ENCODE measurements at places on chromosomes 3 and 15.

DNA sequence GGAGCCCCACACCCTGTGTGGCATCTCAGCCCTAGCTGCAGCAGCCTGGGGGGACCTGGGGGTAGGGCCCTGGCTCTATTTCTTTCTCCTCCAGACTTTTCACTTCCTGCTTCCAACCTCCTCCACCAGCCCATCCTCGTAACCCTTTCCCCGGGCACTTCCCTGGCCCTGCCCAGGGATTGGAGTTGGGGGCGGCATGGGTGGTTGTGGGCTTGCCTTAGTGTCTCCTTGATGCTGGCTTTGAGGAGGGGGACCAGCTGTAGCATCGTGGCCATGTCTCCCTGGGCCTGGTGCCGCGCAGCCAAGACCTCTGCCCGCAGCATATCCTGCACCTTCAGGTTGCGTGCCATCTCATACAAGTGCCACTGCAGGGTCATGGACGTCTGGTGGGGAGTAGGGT, 28.1 kb downstream of the CYP11A1 start:
- no peak for DNase-seq

DNA sequence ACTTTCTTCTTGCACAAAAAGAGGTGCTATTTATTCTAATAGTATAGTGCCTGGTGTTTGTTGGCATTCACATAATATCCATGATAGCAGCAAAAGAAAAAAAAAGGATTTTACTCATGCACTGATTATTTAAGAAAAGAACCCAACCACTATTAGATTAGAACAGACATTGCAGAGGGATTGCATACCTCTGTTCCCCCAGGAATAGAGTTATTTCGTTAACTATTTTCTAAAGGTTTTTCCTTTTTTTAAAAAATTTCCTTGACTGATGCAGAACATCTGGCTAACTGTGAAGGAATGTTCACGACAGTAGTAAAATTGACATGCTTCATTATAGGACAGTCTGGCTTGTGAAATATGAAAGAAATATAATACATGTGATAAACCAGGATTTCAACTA, 136.6 kb upstream of the PTX3 start:
- no peak for DNase-seq

- no peak for DNase-seq
These were observed 2.9 kb downstream of the MYD88 start for GRCh38 chr3:38141173-38141951.

DNA sequence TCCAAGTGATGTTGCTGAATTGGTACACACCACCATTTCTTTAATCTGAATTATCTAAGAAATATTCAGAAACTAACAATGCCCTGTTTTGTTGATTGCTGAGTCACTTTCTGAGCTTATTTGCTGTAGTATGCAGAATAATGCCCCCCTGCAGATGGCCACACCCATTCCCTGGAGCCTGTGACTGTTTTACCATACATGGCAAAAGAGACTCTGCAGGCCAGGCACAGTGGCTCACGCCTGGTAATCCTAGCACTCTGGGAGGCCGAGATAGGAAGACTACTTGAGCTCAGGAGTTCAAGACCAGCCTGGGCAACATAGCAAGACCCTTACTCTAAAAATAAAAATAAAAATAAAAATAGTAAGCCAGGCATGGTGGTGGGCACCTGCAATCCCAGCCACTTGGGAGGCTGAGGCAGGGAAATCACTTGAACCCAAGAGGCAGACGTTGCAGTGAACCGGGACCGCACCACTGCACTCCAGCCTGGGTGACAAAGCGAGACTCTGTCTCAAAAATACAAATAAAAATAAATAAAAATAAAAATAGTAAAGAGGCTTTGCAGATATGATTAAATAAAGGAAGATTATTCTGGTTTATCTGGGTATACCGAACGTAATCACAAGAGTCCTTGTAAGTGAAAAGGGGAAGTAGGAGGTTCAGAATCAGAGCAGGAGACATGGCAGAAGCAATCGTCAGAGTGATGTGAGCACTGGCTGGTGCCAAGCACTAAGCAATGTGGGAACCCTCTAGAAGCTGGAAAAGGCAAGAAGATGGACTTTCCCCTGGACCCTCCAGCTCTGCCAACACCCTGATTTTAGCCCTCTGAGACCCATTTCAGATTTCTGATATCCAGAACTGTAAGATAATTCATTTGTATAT, 19.0 kb downstream of the PCYT1A start:
- DNase-seq, result no peak

GRCh38 chr3:126375835-126376331, 18.7 kb upstream of the KLF15 start:
- no peak for DNase-seq

- DNase-seq, result no peak
These were observed 115.1 kb downstream of the ULK4 start for GRCh38 chr3:41846850-41847249.

- no peak for DNase-seq
These were observed 48.7 kb upstream of the BHLHE40 start for GRCh38 chr3:4930501-4930900.

GRCh38 chr15:85642693-85643066, 152.0 kb downstream of the KLHL25 start:
- no peak for DNase-seq

DNA sequence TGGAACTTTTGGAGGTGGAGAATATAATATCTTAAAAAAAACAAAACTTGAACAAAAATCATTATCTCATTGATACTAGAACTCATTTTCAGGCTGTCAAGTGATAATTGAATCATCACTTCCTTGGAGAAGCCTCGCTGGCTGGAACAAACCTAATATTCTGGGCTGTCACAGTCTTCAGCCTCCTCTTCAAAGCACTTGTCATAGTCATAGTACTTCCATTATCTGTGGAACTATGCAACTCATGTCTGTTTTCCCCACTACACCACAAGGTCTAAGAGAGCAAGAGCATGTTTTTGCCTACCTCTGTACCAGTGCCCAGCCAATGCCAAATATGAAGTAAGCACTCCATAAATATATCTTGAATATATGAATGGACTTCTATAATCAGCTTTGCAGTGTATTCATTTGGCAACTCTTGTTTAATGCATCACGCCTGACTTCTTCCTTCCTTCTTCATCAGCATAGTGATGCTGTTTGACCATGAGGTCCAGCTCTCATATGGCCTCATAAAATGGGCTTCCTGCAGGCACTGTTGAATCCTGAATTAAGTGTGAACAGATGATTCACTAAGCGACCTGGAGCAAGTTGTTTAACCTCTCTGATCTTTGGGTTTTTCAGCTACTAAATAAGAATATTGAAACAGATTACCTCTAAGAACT, 86.6 kb upstream of the SNRK start:
- no peak for DNase-seq

- DNase-seq, result no peak
These were observed 28.2 kb downstream of the PPP4R2 start for GRCh38 chr3:73024836-73025235.

DNA sequence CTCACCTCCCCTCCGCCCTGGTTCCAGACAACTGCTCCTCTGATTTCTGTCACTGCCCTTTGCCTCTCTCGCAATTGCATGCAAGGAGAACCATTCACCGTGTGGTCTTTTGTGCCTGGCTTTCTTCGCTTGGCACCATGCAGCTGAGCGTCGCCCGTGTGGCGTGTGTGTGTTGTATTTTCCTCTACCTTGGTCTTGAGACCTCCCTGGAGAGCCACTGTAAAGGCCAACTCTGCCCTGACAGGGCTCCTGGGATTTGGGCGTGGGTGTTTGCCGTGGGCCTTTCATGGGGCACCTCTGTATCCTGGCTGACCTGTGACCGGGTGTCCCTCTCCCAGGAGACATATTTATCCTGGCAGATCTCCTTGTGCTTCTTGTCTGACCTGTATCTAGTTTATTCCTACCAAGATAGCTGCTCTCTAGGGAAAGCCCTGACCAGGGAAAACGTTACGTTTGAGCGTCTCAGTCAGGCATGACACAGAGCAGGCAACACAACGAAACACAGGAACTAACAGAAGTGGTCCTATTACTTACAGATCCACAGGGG, 2.0 kb upstream of the PIGZ start:
- DNase-seq, result no peak

DNA sequence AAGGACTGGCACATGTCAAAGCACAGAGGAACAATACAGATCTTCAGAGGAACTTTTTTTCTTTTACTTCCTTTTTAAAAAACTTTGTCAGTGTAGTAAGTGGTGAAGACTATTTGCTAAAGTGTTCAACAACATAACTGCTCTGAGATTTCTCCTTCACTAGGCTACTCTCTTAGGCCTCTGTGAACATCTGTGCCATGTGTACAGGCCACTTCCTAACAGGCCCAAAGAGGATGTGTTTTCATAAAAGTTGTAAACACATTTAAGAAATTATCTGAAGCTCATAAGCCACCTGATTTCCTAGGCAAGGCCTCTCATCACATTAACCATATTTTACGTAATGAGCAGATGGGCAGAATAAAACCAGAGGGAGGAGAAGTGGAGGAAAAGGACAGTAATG, 235.4 kb downstream of the FHIT start:
- DNase-seq, result no peak

DNA sequence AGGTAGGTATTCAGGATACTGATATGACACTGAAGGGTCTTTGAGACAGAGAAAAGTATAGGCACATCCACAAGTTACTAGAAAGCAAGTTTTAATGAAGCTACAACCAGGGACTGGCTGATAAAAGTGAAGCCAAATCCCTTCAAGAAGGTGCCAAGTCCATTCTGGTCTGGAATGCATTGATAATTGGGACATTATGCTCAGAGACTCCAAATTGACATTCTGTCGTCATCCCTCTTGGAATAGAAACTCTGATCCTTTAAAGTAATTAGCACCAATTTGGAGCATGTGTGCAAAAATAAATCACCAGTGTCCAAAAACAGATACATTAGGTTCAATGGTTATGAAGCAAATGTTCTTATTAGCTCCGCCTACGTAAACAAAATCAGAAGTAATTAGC, 47.3 kb upstream of the BCL6 start:
- DNase-seq, result no peak

GRCh38 chr3:179375091-179375999, 27.8 kb downstream of the MFN1 start:
- DNase-seq, result no peak

GRCh38 chr3:56494679-56495322, 26.5 kb upstream of the ERC2 start:
- DNase-seq, result peak; percentile 14

GRCh38 chr3:54120657-54121413, 1.5 kb upstream of the CACNA2D3 start:
- no peak for DNase-seq

GRCh38 chr3:53224536-53224935, 31.3 kb downstream of the TKT start:
- DNase-seq, result no peak

DNA sequence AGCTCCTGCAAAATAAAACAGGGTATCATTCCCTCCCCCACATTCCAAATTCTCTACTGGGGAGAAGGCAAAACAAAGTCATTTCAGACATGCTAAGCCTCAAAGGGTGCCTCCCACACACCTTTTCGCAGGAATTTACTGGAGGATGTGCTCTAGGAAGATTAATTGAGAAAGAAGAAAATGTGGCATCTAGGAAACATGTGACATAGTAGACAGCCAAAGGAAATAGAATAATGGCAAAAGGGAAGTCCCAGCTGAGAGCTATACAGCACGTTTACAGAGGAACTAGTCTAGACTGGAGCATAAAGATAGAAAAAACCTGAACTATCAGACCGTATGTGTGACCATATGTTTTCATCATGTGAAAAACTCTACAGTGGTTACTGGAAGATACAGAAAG, 58.8 kb upstream of the MELTF start:
- no peak for DNase-seq

DNA sequence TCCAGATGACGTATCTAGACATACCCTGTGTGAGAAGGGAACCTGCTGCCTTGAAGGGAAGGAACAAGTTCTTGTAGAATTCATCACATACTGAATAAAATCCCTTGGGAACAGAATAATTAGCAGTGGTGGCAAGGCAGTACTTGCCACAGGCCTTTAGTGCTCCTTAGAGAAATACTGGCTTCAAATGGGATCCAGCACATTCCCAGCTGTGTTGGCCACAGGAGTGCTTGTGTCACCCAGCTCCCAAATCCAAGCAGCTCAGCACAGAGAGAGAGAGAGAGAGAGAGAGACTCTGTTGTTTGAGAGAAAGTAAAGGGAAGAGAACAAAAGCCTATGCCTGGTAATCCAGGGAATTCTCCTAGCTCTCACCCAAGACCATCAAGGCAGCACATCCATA, 969.0 kb upstream of the ALCAM start:
- DNase-seq, result no peak

DNA sequence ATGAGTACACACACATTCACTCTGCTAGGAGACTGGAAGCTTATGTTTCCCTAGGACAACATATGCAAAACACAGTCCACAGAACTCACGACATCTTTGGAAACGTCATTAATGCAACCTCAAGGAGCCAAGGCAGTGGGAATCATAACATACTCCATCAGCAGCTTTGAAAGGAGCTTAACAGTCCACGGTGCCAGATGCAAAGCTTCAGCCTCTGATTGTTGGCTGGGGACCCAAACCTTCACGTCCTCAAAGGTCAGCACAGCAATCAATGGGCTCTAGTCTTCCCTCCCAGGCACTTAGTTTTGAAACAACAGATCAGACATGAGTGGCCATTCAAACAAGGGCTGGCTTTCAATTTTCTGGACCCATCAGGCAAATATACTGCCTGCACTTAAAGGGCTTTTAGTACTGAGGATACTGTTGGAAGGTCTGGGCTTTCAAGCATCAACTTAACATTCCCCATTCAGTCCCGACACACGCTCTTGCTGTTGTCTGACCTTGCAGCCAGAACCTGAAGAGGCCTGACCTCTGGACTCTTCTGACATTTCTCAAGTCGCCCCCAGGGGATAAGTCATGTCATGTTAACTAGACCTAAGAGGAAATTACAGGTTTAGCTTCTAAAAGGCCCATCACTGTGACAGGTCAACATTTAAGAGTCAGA, 223.0 kb downstream of the PDZRN3 start:
- DNase-seq, result no peak

DNA sequence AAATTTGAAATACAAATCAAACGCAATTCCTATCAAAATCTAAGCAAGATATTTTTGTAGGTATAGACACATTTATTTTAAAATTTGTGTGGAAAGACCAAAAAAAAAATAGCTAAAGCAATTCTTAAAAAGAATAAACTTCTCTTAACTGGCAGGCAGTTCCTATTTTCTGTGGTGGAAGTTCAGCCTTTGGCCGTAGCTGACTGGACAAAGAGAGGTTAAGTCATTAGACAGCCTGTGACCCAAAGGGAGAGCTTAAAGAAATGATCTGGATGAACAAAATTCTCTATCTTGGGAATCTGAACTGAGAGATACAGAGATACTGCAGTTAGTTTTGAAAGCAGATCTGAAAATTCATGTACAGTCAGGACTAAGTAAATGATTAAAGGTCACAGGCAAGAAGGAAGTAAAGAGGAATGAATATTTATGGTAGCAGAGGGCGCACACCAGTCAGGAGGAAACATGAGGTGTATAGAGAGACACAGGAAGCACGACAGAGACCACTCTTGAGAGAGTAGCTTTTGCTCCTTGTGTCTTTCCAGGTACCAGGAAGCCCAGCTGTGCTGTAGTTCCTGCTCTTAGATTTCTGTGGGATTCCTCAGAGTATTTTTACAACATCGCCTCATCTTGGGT, 57.5 kb downstream of the TPRG1 start:
- DNase-seq, result no peak

DNA sequence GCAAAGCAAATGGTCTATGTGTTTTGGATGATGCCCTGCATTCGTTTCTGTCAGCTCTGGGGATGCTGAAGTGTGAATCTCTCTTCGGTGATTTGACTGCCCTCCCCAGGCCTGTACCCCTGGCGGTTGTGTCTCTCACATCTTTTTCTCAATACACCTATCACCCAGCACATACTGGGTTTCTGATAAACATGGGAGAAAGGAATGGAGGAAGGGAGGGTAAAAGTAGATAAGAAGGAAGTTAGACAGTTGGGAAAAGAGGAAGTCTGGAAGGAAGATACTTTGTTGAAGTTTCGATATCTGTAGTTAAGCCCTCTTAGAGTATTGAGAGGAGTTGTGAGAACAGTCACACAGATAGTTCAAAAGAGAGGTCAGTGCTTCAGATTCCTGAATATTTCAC, 35.8 kb upstream of the LRTM1 start:
- no peak for DNase-seq
